Mesothelial cell of epicardium (in vitro differentiated cells): ENCODE measurements at places on chromosomes 4 and X.

DNA sequence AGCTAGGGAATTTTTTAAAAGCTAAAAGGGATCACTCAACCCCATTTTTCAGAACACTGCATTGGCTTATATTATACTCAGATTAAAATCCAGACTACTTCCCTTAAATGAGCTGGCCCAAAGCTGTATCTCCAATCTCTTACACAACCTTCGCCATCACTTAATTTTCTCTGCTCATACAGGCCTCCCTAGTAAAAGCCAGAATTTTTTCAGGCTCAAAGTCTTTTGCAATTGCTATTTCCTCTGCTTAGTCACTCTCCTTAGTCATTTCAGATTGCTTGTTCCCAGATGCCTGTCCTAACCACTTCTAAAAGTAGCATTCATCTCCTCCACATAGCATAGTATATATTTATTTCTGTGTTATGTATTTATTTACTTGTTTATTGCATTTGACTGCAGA is 1587.9 kb upstream of the ADGRL3 start:
- no peak for DNase-seq

GRCh38 chr4:112402098-112402497 is 104.9 kb downstream of the ALPK1 start:
- DNase-seq, result no peak

- no peak for DNase-seq
These were observed 447.5 kb upstream of the RASGEF1B start for GRCh38 chr4:81919223-81919622.

- DNase-seq, result no peak
These were observed 8.9 kb downstream of the EIF4E start for GRCh38 chr4:98919996-98920395.

DNA sequence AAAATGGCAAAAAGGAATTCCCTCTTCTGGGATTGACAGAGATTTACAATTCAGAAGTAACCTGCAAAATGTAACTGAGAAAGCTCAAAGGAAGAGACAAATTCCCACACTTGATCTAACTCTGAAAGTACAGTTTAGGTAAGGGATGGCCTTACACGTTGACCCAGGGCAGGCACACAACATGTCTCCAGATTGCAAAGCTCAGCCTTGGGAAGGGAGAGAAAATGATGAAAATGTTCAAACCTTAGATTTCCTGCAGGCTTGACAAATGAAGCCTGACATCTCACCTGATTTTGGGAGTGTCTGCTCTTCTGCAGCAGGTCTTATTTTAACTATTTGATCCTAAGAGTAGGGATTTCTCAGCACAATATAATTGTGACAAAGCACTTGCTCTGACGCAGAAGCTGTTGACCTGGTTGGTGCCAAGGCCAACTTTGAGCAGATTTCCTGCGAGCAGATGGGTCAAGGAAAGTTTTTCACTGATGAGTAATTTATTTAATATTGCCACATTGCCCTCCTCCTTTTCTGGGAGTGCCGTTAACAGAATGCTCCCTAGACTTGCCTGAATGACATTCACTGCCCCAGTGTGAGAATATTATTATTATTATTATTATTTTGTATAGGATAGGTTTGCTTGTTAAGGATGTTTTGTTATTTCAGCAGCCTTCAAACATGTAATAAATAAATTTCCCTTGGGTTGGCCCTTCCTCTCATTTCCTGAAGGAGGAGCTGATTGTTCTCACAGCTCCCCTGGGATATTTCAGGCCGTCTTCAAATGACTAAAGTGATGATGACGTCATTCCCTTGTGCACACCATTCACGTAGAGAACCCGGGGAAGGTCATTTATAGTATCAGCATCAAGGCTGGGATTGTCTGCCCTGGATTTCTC is 157.1 kb downstream of the VEGFC start:
- DNase-seq, result no peak

DNA sequence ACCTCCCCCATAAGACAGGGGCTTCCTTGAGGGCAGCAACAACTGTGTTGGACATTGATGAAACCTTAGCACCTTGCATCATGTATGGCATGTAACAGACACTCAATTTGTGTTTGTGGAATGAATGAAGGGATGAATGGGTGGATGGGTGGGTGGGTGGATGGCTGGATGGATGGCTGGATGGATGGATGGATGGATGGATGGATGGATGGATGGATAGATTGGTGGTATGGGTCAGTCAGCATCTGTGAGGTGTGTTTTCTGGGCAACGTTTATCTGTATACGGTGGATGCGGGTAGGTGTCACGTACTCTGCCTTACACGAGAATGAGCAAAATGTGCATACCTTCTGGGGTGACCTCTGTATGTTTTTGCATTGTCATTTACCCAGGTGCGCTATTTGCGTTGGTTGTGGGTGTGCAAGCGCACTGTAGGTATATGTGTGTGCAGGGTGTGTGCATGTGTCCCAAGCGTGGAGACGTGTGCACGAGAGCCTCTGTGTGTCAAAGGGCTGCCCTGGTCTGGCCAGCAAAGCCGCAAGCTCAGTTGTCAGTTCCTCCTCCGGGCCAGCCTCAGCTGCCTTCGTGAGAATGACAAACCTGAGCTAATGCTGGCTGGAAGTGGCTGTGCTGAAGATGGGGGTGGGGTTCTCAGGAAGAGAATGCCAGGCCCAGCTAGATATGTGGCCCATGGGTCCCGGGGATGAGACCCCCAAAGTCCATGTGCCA is 26.5 kb downstream of the ELF4 start:
- DNase-seq, result no peak

- no peak for DNase-seq
These were observed 23.1 kb upstream of the C1GALT1C1 start for GRCh38 chrX:120653000-120653399.

DNA sequence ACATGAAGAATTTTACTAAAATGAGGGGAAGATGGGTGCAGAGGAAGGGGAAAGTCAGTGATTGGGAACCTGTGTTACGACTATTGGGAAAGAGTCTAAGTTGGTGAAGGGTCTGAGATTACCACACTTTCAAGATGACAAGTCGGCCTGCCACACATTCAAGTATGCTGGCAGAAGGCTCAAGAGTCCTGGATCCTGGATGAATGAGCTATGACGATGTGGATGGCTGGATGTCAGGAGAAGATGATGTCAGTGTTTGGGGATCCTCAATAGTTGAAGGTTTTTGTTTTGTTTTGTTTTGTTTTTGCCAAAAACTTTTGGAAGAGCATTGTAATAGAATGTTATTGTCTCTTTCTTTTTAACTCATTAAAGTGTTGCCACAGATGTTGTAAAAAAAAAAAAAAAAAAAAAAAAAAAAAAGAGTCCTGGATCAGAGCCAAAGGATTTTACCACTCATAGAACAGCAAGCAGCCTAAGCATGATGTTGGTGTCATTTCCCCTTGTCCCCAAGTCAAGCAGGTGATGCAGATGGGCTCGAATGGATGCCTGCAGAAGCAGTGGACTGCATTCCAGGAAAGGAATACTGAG is 120.6 kb downstream of the REELD1 start:
- no peak for DNase-seq

DNA sequence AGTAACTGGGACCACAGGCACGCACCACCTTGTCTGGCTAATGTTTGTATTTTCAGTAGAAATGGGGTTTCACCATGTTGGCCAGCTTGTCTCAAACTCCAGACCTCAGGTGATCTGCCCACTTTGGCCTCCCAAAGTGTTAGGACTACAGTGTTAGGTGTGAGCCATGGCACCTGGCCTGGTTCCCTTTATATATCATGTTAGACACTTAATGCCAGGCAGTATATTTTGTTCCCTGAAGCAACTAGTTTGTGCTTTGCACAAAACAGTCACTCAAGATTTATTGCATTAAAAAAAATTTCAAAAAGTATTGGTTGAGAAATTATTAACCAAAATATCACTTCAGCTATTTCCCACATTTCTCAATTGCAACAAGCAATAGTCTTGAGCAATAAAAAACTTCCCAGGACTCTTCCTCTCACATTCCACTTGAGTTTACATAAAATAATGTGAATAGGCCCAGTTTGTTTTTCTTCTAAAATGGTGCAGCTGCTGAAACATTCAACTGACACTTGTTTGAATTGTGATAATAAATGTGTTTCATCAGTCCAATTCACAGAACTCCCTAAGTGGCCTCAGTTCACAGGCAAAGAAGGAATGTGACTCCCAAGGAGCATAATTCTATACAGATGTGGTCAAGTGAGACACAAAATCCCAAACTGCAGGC is 22.7 kb downstream of the CXCL1 start:
- no peak for DNase-seq

- DNase-seq, result no peak
These were observed 27.3 kb upstream of the JADE1 start for GRCh38 chr4:128782076-128782715.

GRCh38 chr4:38805530-38806145 is 1.0 kb upstream of the TLR1 start:
- DNase-seq, result no peak

DNA sequence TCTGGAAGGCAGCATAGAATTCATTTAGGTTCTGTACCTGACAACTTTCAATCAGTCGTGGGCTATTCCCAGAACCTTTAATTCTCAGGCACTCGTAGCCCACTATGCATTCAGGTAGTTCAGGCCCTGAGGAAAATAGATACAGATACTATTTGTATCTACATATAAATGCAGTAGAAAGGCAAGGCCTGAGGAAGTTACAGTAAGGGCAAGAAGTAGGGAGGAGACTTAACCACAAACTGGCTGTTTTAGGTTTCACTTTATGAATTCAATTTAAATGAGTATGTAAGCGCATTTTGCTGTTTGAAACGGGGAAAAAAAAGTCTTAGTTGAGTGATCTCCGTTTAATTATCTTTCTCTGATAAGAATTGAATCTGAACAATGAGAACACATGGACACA is 529.4 kb upstream of the ATOH1 start:
- no peak for DNase-seq

GRCh38 chrX:16148896-16149295 is 18.4 kb upstream of the MAGEB17 start:
- no peak for DNase-seq

- no peak for DNase-seq
These were observed 577.9 kb downstream of the PPARGC1A start for GRCh38 chr4:23311983-23312382.

GRCh38 chr4:76641758-76642157 is 206.7 kb downstream of the SHROOM3 start:
- DNase-seq, result no peak

GRCh38 chrX:153884136-153884535 is 1.8 kb downstream of the L1CAM start:
- no peak for DNase-seq

DNA sequence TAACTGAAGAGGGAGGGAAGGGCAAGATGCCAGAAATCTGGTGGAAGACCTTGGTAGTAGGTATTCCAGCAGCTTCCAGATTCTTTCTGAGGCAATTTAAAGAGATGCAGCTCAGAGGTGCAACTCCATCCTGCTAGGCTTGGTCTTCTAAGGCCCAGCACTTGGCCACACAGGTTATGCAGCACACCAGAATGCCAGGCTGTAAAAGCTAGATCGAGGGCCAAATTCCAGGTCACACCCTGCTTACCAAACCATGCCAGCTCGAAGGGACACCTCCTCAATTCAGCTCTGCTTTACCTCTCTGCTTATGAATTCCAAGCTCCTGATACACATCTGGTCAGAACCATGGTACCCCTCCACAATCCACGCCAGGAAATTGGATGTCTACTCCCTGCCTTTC is 19.8 kb upstream of the ATXN3L start:
- DNase-seq, result no peak
